ENCODE measurements at places on chromosomes 4 and X. TPM values are rescaled to one million over a fixed set of nuclear protein-coding genes. Genes with fewer than 3 reads are reported as not detected.

- no peaks in the 10 kb centered on the region for H3K4me1 ChIP-seq
- H3K27me3 ChIP-seq = no peaks in the 10 kb centered on the region
- no peaks in the 10 kb centered on the region for H3K36me3 ChIP-seq
- no peak overlapping the region for H3K27ac ChIP-seq
- no peak overlapping the region for H3K4me3 ChIP-seq
These were observed 250.6 kb upstream of the NDST3 start for GRCh38 chr4:117783716-117784115.

- no peaks in the 10 kb centered on the region for H3K27me3 ChIP-seq
- no peak for DNase-seq
- no peaks in the 10 kb centered on the region for H3K4me1 ChIP-seq
- no peaks in the 10 kb centered on the region for H3K36me3 ChIP-seq
These were observed 328.2 kb downstream of the DKK2 start for GRCh38 chr4:106707776-106708463.

DNA sequence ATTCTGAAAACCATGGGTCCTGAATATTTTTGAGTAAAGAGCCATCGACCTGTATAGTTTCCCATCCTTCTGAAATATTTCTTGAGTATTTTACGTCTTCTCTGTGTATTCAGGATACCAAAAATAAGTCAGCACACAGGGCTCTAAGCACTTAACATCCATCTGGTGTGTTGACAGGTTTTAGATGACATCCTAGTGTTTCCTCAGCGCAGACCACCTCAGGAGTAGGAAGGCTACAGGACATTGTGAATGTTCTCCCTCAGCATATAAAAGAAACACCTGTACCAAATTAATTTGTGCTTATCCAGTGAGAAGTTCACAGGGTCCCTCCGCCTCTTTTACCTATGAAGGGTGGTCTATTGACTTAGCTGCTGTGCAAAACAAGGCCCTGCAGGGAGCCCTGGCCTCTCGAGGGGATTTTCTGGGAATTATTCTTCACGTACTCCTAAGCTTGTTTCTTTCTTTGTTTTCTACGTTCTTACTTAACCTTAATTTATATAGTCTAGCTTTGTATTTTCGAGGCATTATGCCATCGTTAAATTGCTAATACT lies 241.8 kb downstream of the FBXO8 start:
- no peak overlapping the region for H3K27ac ChIP-seq
- H3K27me3 ChIP-seq = no peaks in the 10 kb centered on the region
- H3K4me1 ChIP-seq = no peaks in the 10 kb centered on the region
- no peak for DNase-seq

GRCh38 chrX:13013363-13014110 lies 30.9 kb downstream of the FAM9C start:
- no peaks in the 10 kb centered on the region for H3K27me3 ChIP-seq
- H3K4me3 ChIP-seq = no peak overlapping the region
- no peak overlapping the region for H3K27ac ChIP-seq
- H3K36me3 ChIP-seq = no peaks in the 10 kb centered on the region

DNA sequence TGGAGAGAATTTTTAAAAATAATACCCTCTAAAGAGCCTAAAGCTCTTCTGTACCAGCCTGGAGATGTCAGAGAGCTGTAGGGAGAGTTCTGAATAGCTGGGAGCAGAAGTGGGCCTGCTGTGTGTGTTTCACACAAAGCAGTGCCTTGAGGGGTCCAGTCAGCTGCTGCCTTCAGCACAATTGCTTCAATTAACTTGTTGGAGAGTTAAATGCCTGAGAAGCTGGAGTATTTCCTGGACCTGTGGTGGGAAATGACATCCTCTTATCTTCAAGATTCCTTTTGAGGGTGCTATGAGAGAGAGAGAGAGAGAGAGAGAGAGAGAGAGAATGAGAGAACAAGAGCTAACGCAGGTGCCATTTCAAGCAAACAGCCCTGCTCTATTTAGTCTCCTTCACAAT lies 96.2 kb upstream of the IL1RAPL2 start:
- H3K4me3 ChIP-seq = no peak overlapping the region
- no peaks in the 10 kb centered on the region for H3K36me3 ChIP-seq
- no peaks in the 10 kb centered on the region for H3K4me1 ChIP-seq
- no peaks in the 10 kb centered on the region for H3K27me3 ChIP-seq
- no peak for DNase-seq
- H3K27ac ChIP-seq = no peak overlapping the region

GRCh38 chrX:137432609-137433008 lies 133.3 kb upstream of the ZIC3 start:
- no peak overlapping the region for H3K27ac ChIP-seq
- no peaks in the 10 kb centered on the region for H3K36me3 ChIP-seq
- H3K4me1 ChIP-seq = peaks cover 17% of the 10 kb centered on the region
- H3K4me3 ChIP-seq = no peak overlapping the region
- no peak for DNase-seq

The FGF16 gene
- not detected for total RNA-seq

The PPA2 gene
- total RNA-seq = 87.7 TPM

The SHROOM2 gene
- 12.5 TPM for total RNA-seq
